ENCODE measurements at places on chromosomes 11 and 22. TPM values are rescaled to one million over a fixed set of nuclear protein-coding genes. Genes with fewer than 3 reads are reported as not detected.

- H3K4me3 ChIP-seq, result no peak overlapping the region
- DNase-seq, result no peak
- no peaks in the 10 kb centered on the region for H3K4me1 ChIP-seq
- H3K27ac ChIP-seq, result no peak overlapping the region
- H3K27me3 ChIP-seq, result no peaks in the 10 kb centered on the region
These were observed 34.7 kb downstream of the ADAMTS15 start for GRCh38 chr11:130483124-130483523.

Gene MMP8
- total RNA-seq, result not detected

GRCh38 chr11:2885017-2885677, 428 bp downstream of the CDKN1C start:
- no peaks in the 10 kb centered on the region for H3K36me3 ChIP-seq
- H3K27me3 ChIP-seq, result peaks cover 5% of the 10 kb centered on the region
- H3K27ac ChIP-seq, result no peak overlapping the region
- H3K4me1 ChIP-seq, result peaks cover 4% of the 10 kb centered on the region

DNA sequence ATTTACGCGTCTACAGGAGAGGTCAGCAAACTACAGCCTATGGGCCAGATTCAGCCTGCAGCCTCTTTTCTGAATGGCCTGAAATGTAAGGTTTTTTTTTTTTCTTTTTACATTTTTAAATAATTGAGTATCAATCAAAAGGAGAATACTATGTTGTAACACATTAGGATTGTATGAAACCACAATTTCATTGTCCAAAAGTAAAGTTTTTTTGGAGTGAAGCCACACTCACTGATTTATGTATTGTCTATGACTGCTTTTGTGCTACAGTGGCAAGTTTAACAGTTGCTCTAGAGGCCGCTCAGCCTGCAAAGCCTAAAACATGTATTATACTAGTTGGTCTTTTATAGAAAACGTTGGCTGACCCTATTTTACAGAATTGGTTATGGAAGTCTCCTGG, 923.2 kb downstream of the NTM start:
- H3K27me3 ChIP-seq, result peaks cover 11% of the 10 kb centered on the region
- H3K36me3 ChIP-seq, result no peaks in the 10 kb centered on the region
- H3K4me3 ChIP-seq, result no peak overlapping the region

- DNase-seq, result peak; percentile 43
- no peak overlapping the region for H3K27ac ChIP-seq
- H3K27me3 ChIP-seq, result no peaks in the 10 kb centered on the region
- no peaks in the 10 kb centered on the region for H3K36me3 ChIP-seq
These were observed 585.4 kb downstream of the SOX6 start for GRCh38 chr11:15770798-15771414.

Gene OR8A1
- total RNA-seq, result not detected

DNA sequence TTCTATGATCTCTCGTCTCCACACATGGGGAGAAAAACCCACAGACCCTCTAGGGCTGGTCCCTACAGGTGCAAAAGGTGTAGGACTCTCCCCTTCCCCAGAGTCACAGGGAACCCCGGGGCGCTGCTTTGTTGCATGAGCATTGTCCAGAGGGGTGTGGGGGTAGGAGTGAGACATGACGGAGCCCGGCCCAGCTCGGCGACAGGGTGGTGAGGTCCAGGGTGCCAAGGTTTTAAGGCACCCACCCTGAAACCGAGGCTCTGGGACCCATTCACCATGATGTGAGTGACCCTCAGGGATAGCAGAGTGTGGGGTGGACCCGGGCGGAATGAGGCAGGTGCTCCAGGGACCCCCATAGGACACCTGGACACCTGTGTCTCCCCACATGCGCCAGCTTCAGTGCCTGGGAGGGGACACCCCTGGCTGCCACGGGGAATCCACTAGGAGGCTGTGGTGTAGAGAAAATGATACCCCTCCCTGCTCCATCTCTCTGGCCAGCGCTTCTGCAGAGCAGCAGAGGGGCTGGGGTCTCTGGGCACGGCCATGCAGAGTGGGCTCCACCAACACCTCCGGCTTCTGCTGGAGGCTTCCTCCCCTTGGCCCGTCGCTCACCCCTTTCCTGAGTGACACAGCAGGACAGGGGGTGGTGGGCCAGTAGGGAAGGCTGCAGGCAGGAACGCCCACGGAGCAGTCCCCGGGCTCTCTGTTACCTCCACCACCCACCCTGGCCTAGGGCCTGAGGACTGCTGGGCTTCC, 15.2 kb downstream of the KRTAP5-5 start:
- no peak overlapping the region for H3K27ac ChIP-seq
- no peak overlapping the region for H3K4me3 ChIP-seq
- H3K4me1 ChIP-seq, result no peaks in the 10 kb centered on the region
- H3K27me3 ChIP-seq, result peaks cover 6% of the 10 kb centered on the region
- no peak for DNase-seq
- no peaks in the 10 kb centered on the region for H3K36me3 ChIP-seq

Gene C11orf91
- total RNA-seq, result not detected

- H3K4me3 ChIP-seq, result peak overlapping the region; percentile 88
- H3K4me1 ChIP-seq, result peaks cover 24% of the 10 kb centered on the region
- DNase-seq, result no peak
These were observed 689 bp downstream of the B3GAT3 start for GRCh38 chr11:62621027-62621566.

- H3K4me3 ChIP-seq, result peak overlapping the region; percentile 96
- no peak overlapping the region for H3K27ac ChIP-seq
- peaks cover 92% of the 10 kb centered on the region for H3K36me3 ChIP-seq
- no peaks in the 10 kb centered on the region for H3K27me3 ChIP-seq
- H3K4me1 ChIP-seq, result peaks cover 71% of the 10 kb centered on the region
- peak; percentile 65 for DNase-seq
These were observed 819 bp downstream of the JAML start for GRCh38 chr11:118223992-118224391.

Gene ABCG4
- total RNA-seq, result not detected

Gene SLC7A4
- total RNA-seq, result not detected

Gene WNT11
- total RNA-seq, result 0.32 TPM

DNA sequence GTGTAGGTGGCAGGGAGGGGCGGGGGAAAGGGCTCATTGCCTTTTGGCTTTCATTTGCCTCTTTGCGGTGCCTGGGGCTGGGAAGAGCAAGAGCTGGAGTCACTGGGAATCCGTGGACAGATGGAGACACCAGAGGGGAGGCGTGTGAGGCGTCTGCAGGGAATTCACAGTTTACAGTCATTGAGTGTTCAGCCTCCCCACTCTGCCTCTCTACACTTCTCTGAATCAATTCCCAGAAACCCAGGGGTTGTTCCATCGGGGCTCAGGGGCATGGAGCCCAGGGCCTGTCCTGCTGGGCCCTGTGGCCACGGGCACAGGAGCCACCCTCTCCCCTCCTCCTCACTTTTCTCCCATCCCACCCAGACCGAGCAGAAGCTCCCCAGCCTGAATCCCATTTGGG, 160.5 kb upstream of the NAV2 start:
- no peak overlapping the region for H3K27ac ChIP-seq
- H3K36me3 ChIP-seq, result no peaks in the 10 kb centered on the region
- no peak overlapping the region for H3K4me3 ChIP-seq
- DNase-seq, result no peak
- no peaks in the 10 kb centered on the region for H3K27me3 ChIP-seq

GRCh38 chr11:827897-828192, at the start of gene CRACR2B:
Gene CRACR2B, plus strand, starts transcription at chr11:827919. Its CDS starts 689 bp downstream, at chr11:828608.
- peaks cover 13% of the 10 kb centered on the region for H3K36me3 ChIP-seq
- peaks cover 33% of the 10 kb centered on the region for H3K4me1 ChIP-seq
- H3K27me3 ChIP-seq, result peaks cover 39% of the 10 kb centered on the region
- DNase-seq, result peak; percentile 21
- no peak within 1 kb of the TSS for H3K27ac ChIP-seq

Gene MAJIN
- not detected for total RNA-seq

DNA sequence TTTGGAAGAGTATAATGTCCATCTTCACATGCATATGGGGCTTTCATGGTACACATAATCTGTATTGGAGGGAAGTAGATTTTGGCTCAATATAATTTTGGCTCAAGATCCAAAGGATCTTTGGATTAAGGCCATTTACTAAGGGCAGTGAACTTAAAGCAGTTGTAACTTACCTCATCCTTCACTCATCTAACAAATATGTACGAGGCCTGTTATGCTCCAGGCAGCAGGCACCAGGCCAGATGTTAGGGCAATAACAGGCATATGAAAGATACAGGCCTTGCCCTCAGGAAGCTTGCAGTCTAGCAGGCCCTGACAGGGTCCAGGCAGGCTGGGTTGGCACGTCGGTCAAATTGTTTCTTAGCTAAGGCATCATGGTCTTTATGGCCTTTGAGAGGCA, 44.6 kb downstream of the LIF start:
- H3K27me3 ChIP-seq, result no peaks in the 10 kb centered on the region
- H3K4me1 ChIP-seq, result peaks cover 22% of the 10 kb centered on the region
- H3K27ac ChIP-seq, result no peak overlapping the region

GRCh38 chr22:20578192-20578591, 70.8 kb downstream of the MED15 start:
- DNase-seq, result no peak
- peaks cover 29% of the 10 kb centered on the region for H3K36me3 ChIP-seq
- H3K27ac ChIP-seq, result no peak overlapping the region
- H3K27me3 ChIP-seq, result no peaks in the 10 kb centered on the region
- H3K4me1 ChIP-seq, result peaks cover 31% of the 10 kb centered on the region
- H3K4me3 ChIP-seq, result no peak overlapping the region

DNA sequence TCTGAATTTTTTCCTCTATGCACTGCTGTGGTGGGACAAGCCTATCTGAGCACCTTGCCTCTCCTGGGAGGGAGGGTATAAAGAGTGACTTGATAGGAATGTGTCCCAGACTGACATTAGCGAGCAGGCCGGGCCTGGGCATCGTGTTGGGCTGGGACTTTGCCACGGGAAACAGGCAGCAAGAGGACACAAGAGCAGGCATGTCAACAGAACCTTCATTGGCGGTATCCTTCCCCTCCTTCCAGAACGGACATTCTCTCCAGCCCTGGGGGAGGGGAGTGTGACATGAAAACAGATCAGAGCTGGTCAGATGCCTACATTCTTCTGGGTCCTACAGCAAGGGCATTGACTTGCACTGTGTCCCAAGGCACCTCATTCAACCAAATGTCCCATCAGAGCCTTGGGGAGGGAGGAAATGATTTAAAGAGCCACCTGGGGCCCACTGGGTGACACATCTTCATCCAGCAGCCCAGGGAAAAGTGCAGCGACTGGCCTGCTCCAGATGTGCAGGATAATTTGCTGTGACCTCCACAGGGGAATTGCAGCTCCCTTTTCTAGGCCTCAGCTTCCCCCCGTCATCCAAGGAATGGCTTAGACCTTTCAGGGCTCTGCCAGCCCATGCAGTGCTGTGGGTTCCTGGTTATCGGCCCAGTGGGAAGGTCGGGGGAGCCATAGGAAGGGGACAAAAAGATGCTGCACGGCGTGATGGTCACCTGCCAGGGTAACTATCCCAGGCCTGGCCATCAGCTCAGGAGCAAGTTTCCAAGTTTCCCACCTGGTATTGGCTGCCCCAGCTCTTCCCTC, 21.8 kb upstream of the UVRAG start:
- no peak overlapping the region for H3K27ac ChIP-seq
- no peaks in the 10 kb centered on the region for H3K4me1 ChIP-seq
- no peak for DNase-seq
- no peak overlapping the region for H3K4me3 ChIP-seq

GRCh38 chr11:70488171-70488703, 89.9 kb downstream of the CTTN start:
- no peak overlapping the region for H3K27ac ChIP-seq
- no peaks in the 10 kb centered on the region for H3K36me3 ChIP-seq
- H3K4me1 ChIP-seq, result no peaks in the 10 kb centered on the region
- no peak overlapping the region for H3K4me3 ChIP-seq

Gene RTN4RL2
- 0.27 TPM for total RNA-seq

GRCh38 chr11:131154351-131154750, 216.1 kb upstream of the NTM start:
- no peaks in the 10 kb centered on the region for H3K36me3 ChIP-seq
- H3K4me3 ChIP-seq, result no peak overlapping the region
- no peak for DNase-seq
- no peaks in the 10 kb centered on the region for H3K27me3 ChIP-seq
- H3K27ac ChIP-seq, result no peak overlapping the region

- H3K4me3 ChIP-seq, result peak overlapping the region; percentile 46
- H3K27me3 ChIP-seq, result peaks cover 4% of the 10 kb centered on the region
- peaks cover 60% of the 10 kb centered on the region for H3K4me1 ChIP-seq
- H3K27ac ChIP-seq, result peak overlapping the region; percentile 64
- no peak for DNase-seq
- H3K36me3 ChIP-seq, result no peaks in the 10 kb centered on the region
These were observed 9.4 kb upstream of the LAYN start for GRCh38 chr11:111531136-111531535.

GRCh38 chr22:30829901-30830550, 135.4 kb downstream of the OSBP2 start:
- H3K4me3 ChIP-seq, result no peak overlapping the region
- DNase-seq, result no peak
- H3K4me1 ChIP-seq, result peaks cover 11% of the 10 kb centered on the region

DNA sequence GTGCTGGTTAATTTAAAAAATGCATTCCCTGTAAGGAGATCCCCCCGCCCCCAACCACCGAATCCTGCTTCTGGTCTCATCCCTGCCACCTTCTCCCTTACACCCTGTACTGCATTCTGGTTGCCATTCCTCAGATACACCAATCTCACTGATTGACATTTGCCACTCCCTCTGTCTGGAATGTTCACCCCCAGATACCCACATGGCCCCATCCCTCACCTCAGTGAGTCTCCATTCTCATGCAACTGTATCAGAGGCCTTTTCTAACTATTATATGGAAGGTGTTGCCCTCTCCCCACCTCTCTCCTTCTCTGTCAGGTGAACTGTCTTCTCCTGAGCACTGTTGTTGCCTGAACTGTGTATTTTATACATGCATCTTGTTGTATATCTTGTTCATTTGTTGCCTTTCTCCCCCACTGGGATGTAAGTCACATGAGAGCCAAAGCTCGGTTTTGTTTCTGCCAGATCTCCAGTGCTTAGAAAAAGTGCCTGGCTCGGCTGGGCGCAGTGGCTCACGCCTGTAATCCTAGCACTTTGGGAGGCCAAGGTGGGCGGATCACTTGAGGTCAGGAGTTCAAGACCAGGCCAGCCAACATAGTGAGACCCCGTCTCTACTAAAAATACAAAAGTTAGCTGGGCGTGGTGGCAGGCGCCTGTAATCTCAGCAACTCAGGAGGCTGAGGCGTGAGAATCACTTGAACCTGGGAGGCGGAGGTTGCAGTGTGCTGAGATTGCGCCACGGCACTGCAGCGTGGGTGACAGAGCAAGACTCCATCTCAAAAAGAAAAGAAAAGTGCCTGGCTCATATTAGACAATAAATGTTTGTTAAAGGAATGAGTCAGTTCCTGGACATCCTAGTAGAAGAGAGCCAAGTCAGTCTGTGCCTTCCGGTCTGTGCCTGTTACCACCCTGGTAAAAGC, 61.0 kb downstream of the TNRC6B start:
- H3K27ac ChIP-seq, result peak overlapping the region; percentile 63
- peak overlapping the region; percentile 6 for H3K4me3 ChIP-seq
- H3K36me3 ChIP-seq, result peaks cover 11% of the 10 kb centered on the region
- no peak for DNase-seq

Gene C22orf15
- 2.1 TPM for total RNA-seq

Gene PHETA2
- 0.97 TPM for total RNA-seq

DNA sequence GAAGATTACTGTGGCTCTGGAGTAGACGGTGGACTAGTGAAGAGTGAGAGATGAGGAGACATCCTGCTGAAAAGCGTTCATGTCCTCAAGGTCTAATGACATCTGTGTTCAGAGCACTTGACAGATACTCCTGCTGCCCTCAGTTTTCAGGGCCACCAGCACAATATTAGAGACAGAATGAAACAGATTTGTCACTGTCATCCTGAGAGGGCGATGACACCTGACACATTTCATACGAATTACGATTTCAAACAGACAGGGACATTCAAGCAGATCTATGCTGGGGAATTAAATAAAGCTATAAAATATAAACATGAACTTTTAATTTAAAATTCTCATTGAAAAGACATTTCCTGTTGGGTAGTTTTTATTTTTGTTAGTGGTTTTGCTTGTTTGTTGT, 29.1 kb downstream of the SVIP start:
- H3K36me3 ChIP-seq, result no peaks in the 10 kb centered on the region
- peaks cover 5% of the 10 kb centered on the region for H3K27me3 ChIP-seq
- no peak overlapping the region for H3K27ac ChIP-seq
